Activated naive CD8-positive, alpha-beta T cell treated with anti-CD3 and anti-CD28 coated beads, Interleukin-2, amount 50 U/mL, for 24 hours (primary cell): ENCODE measurements at places on chromosomes 12 and 14.

DNA sequence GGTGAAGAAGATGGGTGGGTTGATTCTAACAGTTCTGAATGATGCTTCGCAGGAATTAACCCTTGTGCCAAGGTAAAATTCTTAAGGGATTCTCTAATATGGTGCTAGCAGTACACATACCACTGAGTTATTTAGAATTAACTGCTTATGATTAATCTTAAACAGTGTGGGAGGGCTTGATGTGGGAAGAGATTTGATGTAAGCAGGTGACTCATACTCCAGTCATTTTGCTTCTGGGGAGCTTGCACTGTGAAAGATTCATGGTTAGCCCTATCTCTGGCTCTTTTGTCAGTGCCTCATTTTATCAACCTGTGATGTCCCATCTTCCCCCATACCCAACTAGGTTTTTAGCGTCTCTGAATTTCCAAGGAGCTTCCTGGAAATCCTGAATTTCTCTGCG is 83.8 kb downstream of the NRXN3 start:
- no peak for DNase-seq

DNA sequence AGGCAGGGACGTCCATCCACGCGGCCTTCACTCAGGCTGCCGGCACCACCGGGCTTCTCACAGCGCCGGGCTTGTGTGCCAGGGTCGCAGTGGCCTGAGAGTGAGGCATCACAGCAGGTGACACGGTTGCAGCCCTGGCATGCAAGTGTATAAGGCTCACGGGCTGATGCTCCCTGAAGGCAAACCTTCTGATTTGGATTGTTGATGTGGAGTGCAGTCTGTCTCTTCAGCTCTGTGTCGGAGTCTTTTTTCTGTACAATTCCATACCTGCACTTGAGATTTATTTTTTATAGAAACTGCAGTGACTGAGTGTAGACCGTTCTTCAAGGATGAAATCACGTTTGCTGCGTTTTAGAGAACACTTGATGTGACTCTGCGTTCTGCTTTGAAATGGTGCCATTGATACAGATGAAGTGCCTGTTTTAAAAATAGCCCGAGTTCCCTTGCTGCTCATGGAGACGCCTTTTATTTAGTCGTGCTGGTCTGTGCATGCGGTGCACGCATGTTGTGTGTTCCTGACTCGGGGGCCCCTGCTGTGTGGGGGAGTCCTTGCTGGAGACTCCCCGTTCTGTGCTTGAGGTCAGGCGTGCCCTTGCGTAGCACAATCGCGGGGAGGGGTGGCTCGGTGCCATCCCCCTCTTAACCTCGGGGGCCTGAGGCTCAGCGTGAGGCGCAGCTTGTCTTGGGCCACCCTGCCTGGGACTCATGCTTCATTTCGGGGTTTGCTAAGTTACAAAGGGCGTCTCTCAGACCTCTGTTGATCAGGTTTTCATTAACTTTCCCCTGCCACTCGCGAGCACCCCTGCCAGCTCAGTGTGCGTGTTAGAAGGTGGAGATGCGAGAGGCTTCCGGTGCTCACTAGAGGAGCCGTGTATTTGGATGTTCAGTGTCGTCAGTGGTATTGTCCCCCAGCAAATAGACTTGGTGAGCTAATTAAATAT is 21.6 kb upstream of the AMN start:
- no peak for DNase-seq

DNA sequence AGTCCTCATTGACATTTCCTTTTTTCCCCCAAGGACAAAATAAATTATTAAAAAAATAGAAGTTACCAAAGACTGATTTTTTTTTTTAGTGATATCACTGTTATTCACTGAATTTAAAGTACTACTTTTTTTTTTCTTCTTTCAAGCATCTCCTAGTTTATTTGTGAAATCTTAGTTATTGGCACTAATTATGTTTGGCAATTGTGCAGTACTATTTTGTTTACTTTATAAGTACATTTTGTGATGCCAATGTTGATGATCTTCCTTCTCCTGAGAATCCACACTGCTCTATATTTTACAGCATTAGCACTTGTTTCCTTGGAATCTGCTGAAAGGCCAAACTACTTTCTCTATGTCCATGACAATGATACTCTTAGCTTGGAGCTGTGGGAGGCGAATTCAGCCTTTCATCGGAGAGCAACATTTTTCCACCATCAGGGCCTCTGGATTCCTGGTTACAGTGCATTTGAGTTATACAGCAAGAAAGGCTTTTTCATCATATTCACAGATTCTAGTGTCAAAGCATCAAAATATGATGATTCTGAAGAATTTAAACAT is 123.8 kb upstream of the PTPRQ start:
- no peak for DNase-seq

DNA sequence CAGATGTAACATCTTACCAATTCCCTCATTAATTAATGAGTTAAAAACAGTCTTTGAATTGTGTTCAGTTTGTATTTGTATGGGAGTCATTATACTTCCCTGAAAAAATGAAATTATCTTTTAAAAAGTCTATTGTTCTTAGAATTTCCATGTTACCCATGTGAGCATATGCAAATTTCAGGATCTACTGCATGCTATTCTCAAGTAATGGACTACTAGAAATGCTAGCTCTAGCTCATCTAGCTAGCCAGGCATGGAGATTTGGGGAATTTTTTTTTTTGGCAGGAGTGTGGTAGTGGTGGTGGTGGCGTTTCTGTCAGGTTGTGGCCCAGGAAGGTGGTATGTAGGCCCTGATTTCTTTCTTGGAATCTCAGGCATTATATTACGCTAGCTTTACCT is 218.4 kb downstream of the AEBP2 start:
- DNase-seq, result no peak

GRCh38 chr14:49623941-49624839 is 3.6 kb downstream of the MGAT2 start:
- DNase-seq, result no peak

DNA sequence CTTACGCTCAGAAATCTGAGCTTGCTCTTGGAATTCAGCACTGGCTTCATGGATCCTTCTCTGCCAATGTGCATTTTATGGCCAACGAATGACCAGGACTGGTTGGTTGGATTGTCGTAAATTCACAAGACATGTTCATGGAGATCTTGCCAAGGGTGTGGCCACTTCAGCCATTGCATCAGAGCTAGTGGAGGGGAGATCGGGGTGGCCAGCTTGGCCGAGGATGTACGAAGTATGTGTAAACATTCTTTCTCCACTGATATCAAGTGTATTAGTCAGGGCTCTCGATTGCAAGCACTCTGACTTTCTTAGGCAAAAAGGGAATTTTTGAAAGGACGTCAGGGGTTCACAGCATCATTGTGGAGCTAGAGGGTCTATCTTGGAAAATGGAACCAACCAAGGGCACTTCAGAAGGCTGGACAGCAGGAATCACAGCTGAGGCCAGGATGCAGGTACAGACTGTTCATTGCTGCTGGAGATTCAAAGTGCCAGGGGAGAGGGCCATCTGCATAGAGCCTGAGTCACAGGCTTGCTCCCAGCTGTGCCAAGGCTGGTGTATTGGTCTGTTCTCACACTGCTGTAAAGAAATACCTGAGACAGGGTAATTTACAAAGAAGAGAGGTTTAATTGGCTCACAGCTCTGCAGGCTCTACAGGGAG is 32.9 kb upstream of the ADGRD1 start:
- no peak for DNase-seq

DNA sequence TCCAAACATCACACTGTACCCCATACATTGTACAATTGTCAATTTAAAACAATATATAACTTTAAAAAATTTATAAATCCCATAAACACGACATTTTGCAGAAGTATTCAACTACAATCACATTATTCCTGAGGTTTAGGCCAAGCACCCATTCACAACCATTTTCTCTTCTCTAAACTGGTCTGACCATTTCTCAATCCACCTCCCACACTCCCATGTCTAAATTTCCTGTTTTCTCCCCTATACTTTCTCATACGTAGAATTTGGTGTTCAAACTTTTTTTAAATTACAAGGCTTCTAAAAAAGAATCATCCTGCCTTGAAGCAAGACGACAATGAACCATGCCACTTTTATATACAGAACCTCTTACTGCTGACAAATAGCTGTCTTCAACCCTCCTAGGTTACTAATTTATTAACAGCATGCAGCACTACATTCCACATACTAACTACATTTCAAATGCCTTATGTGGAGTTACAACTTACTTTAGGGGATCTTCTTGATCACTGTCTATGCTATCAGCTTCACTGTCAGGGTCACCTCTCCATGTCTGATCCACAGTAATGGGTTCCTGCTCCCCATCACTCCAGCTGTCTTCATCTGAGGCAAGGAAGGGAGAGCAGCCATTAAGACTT is 3.4 kb downstream of the KANSL2 start:
- no peak for DNase-seq

- no peak for DNase-seq
These were observed 18.6 kb downstream of the PPFIBP1 start for GRCh38 chr12:27542628-27543027.

GRCh38 chr12:47078733-47079467 is 521 bp upstream of the PCED1B start:
- peak; percentile 47 for DNase-seq
